ENCODE measurements at places on chromosomes 2 and 18. TPM values are rescaled to one million over a fixed set of nuclear protein-coding genes. Genes with fewer than 3 reads are reported as not detected.

Gene UGT1A9
- not detected for polyA plus RNA-seq

Gene RAPGEF4
- polyA plus RNA-seq = 7.0 TPM

Gene CPLX4
- polyA plus RNA-seq = not detected

Gene TSPYL6
- not detected for polyA plus RNA-seq

Gene AGXT
- polyA plus RNA-seq = 0.08 TPM

Gene YES1
- 11.4 TPM for polyA plus RNA-seq

Gene CPS1
- 0.92 TPM for polyA plus RNA-seq
